AG08396 (cell line): ENCODE measurements at places on chromosomes 5 and 9.

- DNase-seq: no peak
Measured at GRCh38 chr5:146005723-146006122, 69.3 kb downstream of the SH3RF2 start.

DNA sequence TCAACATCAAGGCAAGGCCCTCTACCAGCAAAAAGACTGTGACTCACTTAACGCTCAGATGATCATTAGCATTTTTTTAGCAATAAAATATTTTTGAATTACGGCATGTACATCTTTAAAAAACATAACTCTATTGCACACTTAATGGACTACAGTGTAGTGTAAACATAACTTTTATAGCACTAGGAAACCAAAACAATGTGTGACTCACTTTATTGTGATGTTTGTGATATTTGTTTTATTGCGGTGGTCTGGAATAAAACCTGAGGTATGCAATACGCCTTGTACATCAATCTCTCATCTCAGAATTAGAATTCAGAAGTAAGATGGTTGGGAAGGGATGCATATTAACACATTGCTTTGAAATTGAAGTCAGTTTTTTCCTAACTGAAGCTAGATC lies 106.9 kb upstream of the PTCH1 start:
- DNase-seq: no peak

DNA sequence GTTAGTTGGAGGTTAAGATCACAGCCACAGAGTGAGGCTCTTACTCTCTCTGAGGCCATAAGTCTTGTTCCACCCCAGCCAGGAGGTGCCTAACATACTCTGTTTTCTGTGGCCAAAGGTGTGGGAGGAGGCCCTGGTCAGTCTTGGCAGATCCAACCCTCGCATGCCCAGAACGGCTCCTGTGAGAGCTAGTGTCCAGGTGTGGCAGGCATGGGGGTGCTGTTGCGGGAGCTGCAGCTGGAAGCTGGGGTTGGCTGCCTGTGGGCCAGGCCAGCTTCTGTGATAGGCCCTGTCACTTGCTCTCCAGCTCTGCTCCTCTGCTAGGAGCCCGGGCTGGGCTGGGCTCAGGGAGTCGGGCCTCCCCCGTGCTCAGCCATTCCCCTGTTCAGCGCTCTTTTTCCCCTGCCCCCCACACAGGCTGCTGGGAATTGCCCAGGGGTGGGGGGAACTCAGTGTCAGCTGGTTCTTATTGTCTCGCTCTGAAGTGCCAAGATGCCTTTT lies 31.6 kb downstream of the IER5L start:
- DNase-seq: no peak

- no peak for DNase-seq
Measured at GRCh38 chr5:125059255-125060002, 313.0 kb upstream of the ZNF608 start.

DNA sequence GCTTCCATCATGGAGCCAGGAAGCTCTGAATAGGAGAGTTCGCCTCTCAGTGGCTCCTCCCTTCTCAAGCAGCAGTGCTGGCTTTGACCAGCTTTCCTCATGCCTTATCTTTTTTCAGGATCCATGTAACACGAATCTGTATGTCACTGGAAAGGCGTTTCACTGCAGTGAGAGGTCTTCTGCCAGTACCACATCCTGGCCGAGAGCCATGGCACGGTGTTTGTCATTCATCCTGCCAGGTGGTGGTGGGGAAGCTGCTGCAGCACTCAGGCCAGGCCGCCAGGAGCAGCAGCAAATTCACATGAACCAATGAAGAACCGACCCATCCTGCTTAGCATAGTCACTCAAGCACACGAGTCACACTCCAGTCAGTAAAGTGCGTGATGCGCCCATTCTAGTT lies 179.0 kb downstream of the FANCC start:
- no peak for DNase-seq

GRCh38 chr9:93259490-93260262 lies 75.7 kb downstream of the WNK2 start:
- DNase-seq: no peak

GRCh38 chr5:126967808-126968466 lies 62.4 kb downstream of the MARCHF3 start:
- DNase-seq: no peak

DNA sequence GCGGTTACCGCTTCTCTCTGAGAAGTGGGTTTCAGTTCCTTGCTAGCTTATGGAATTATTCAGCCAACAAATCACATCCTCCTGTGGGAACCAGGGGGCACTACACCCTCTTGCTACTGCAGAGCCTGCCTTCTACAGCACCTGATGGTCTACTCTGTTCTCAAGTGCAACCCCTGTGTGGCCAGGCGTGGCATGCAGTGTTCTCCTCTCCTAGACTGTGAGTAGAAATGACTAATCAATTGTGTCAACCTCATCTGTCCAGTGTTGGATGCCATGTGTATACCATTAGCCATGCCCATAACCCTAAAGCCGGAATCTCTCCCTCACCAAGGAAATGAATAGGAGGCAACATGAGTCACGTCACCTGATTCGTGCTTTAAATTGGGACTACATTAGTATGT lies 117.2 kb upstream of the LIFR start:
- DNase-seq: no peak

GRCh38 chr9:107712390-107712789 lies 222.8 kb upstream of the KLF4 start:
- DNase-seq: peak; percentile 51

DNA sequence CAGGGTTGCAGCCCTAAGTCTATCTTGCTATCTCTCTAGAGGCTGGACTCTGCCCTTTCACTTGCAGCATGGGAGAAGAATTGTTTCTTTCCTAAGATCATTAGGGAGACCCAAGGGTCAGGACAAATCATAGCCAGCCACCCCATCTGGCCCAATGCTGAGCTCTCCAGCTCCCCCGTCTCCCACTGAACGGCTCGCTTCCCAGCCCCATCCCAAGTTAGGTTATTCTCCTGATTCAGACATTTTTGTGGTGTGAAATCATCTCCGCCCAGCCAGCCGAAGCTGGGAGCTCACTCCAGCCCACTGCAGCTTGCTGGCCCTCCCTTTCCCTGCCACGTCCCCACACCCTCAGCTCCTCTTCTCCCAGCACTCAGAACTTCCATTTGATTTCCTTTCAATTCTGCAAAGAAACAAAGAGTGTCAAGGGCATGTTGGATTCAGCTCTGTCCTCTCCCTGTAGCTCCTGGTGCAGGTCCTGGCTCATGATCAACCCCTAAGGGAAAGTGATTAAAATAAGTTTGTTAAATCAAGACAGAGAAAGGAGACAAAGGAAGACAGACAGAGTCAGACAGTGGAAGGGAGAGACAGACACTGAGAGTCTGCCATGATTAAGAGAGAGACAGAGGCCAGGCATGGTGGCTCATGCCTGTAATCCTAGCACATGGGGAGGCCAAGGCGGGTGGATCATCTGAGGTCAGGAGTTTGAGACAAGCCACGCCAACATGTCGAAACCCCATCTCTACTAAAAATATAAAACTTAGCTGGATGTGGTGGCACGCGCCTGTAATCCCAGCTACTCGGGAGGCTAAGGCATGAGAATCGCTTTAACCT lies 12.6 kb upstream of the SPARC start:
- DNase-seq: peak; percentile 90

DNA sequence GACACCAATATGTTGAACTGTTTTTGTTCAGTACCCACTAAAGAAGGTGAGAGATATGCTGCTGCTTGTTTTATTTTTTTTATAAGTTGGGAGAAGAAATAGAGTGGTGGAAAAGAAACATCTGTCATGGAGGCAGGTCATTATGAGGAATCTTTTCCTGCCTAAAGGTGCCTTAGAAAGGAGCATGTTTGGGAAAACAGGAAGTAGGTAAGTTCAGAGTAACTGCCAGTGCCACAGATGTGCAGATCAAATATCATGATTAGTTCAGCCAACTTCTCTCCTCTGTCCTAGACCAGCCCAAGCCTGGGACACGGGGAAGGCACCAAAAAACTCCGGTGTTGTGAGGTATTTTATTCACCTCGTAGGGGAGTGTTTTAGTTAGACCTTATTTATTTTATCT lies 144.2 kb downstream of the MAN2A1 start:
- DNase-seq: no peak

DNA sequence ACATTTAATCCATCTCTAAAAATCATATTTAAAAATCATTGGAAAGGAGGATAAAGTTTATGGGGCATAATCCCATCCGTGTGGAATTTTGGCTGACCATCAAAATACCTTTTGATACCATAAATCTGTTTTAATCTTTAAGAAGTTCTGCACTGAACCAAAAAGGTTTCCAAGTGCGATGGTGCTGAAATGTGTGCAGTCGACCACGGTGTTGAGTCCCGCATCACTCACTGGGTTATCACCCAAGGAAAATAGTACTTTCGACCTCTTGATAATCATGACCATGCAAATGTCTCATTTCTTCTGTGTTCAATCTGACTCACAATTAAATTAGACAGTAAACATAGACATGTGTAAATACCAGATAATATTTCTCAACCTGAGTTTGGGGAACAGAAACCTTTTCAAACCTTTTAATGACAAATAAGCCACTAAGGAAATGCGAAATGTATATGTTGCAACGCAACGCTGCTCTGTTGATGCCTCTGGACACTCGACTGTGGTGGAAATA lies 62.0 kb upstream of the CDH6 start:
- DNase-seq: no peak

GRCh38 chr5:112776301-112776856 lies 38.7 kb downstream of the APC start:
- DNase-seq: peak; percentile 21

GRCh38 chr9:84216151-84216550 lies 124.4 kb downstream of the SLC28A3 start:
- no peak for DNase-seq

DNA sequence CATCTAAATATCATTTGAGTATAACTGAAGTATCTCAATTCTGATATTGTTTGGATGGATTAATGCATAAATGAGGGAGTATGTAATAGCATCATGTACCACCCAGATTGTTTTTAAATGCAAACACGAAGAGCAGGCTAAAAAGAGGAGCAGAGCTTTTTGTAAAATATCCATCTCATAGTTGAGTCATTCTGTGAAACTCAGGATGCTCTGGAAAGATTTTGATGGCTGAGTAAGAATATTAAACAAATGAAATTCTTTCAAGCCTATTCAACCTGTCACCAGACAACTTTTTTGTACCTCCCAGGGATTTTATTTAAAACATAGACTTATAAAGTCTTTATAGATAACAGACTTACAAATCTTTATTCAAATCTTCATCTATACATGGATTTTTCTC lies 625.9 kb downstream of the TLE4 start:
- DNase-seq: peak; percentile 28

DNA sequence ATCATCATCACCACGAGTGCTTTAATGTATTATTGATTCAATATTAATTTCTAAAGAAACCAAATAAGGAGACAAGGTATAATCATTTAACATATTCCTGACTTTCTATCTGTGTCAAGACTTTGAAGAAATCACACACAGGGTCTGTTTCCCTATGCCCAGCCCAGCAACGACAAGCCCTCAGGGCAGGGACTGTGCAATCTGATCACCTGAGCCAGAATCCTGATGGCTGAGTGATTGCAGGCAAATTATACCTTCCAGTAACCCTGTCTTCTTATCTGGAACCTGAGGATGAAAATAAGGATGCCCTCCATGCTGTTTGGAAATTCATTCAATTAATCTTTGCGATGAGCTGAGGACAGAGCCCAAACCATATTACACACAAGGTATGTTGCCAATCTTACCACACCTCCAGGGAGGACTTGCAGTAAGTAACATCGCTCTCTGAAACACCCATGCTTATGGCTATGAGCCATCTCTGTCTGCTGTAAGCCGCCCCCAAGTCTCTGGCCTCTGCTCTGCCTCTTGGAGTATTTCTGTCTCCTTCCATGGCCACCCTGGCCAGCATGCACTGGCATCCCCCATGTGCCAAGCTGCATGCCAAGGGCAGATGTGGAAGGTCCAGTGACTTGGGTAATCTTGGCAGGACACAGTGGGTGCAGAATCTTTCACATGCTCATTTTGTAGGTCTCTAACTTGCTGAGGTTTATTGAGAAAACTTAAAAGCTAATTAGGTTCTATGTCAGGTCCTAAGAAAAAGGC lies 10.6 kb downstream of the TAS2R1 start:
- no peak for DNase-seq

GRCh38 chr9:22054076-22054475 lies 45.0 kb upstream of the CDKN2B start:
- DNase-seq: no peak

DNA sequence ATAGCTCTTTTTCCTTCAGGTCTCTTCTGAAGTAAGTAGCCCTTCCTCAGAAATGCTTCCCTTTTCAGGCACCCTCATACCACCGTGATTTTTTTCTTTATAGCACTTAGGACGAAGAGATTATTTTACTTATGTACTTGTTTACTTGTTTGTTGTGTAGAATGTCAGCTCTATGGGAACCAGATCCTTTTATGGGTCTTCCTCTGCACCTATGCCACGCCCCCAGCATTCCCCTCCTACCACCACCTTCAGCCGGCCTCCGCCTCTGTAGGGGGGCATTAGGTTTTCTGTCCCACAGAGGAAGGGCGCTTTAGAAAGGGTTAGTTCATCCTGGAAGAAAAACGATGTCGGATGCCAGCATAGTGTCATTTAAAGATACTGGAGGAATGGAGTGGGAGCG lies 1.8 kb downstream of the CDKN2B-AS1 start:
- no peak for DNase-seq

- no peak for DNase-seq
Measured at GRCh38 chr9:124765439-124765835, 5.7 kb downstream of the NR6A1 start.

GRCh38 chr5:178196986-178197385 lies 7.3 kb upstream of the HNRNPAB start:
- no peak for DNase-seq

GRCh38 chr9:14271093-14271673 lies 42.8 kb downstream of the NFIB start:
- no peak for DNase-seq

GRCh38 chr5:116663081-116663480 lies 88.5 kb upstream of the SEMA6A start:
- no peak for DNase-seq

DNA sequence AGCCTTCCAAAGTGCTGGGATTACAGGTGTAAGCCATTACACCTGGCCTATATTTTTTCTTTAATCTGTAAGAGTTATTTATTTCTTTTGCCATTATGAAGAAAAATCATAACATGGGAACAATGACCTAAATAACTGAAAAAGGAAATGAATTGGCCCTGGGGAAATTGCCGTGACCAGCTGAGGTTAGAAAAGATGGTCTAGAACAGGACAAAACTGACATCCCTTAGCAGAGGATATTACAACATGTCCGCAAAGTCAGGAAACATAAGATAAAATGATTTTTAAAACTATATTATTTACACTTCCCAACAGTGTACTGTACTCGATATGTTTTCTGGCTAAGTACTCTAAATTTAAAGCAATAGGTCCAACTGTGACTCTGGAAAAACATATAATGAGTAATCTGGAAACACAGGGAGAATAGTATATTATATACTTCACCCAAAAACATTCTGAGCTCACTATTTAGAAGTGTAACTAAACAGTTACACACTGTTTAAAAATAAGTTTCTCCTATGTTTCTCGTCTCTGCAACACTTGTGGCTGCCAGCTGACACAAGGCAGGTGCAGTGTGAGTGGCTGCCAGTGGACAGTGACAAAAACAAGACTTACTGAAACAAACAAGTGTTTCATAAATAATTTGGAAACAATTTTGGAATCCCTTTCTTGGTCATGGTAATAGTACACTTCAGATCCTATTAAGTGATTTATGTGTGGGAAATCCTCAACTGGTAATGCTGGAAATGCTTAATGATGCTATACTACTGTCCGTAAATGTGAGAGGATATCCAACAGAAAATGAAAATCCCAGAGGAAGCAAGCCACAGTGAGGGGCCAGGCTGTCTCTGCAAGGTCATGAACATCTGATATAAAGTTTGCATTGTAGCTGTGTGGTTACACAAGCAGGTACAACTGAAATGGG lies 69.1 kb downstream of the C9orf85 start:
- no peak for DNase-seq
